Occipital lobe (tissue), 3 donors: ENCODE measurements at places on chromosomes 1 and 21.

GRCh38 chr1:194117582-194117981 is 931.2 kb upstream of the B3GALT2 start:
- DNase-seq: no peak

DNA sequence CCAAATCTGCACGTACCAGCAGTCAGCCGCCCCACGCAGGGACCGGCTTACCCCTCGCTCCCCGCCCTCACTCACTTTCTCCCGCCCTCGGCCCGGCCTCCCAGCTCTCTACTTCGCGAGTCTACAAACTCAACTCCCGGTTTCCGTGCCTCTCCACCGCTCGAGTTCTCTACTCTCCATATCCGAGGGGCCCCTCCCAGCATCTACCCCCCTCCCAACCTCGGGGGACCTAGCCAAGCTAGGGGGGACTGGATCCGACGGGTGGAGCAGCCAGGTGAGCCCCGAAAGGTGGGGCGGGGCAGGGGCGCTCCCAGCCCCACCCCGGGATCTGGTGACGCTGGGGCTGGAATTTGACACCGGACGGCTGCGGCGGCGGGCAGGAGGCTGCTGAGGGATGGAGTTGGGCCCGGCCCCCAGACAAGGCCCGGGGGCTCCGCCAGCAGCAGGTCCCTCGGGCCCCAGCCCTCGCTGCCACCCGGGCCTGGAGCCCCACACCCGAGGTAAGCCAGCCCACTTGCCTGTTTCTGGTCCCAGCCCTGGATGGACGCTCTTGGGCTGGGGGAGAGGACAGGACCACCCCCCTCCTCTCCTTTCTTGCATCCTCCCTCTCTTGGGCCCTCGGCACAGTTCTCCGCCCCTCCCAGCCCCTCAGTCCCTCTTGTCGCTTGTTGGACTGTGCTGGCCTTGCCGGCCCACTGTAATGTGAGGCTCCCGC is at the start of gene ARTN:
TSS of gene ARTN (plus strand) at position 416 of the 715 bp plus-strand sequence. CDS start 1,856 bp downstream, outside the sequence.
- DNase-seq: no peak

GRCh38 chr1:11940260-11940921 is 5.9 kb downstream of the PLOD1 start:
- peak; percentile 39 for DNase-seq

DNA sequence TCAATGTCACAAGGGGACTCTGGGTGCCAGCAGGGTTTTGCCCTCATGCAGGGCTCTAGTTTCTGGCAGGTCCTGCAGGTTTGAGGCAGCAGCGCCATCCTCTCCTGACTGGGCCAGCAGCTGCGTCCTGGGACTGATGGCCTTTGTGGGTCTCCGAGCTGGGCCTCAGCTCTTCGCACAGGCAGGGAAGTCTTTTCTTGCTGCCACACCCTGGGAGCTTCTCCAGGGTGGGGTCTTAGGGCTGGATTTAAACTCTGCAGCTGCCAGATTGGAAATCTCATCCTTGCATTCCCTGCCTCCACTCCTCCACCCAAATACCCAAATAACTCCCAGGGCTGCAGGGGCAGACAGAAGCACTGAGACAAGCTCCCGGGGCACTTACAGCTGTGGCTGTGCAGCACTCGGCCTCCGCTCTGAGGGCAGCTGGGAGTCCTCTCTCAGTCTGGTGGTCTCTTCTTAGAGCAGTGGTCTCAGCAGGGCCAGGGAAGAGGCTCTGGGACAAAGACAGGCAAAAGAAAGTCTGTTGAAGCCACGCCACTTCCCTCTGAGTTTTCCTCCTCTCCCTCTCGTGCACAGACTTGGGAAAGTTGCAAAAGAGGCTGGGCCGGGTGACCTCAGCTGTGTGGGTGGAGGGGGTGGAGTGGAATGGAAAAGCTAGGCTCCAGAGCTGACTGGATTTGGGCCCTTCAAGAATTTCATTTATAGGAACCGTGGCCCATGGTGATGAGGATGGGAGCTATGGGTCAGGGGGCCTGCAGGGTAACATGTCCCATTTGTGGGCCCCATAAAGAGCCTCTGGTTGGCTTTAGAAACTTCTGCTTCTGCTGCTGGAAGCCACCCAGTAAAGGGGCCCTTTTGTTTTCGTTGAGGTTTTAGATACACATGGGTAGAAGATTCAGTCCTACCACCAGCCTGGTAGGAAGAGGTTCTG is at the start of gene RAB7B:
TSS of gene RAB7B (minus strand) at position 525 of the 931 bp plus-strand sequence. CDS start 9,260 bp downstream, outside the sequence.
- peak; percentile 47 for DNase-seq

DNA sequence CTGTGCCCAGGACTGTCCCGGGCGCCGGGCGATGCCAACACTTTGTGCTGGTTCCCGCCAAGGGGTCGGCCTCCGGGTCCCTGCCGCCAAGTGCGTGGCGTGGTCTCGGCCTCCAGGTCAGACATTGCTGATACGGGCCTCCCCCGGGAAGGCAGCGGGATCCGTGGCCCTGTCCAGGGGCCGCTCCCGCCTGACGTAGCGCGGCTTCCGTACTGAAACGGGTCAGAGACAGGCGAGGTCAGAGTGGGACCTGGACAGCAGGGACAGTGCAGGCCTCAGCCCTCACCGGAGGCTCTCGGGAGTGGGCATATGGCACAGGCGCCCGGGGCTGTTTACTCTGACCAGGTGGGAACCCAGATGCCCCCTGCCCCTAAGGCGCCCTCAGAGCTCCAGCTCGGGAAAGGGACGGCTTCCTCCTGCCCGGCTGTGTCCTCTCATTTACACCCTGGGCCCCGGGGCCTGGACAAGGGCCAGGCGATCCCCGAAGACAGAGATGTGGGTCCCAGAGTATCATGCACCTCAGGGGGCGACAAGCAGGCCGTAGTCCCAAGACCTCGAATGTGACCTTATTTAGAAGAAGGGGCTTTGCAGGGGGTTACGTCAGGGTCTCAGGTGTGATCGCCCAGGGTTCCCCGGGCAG is 8.8 kb upstream of the RNF223 start:
- DNase-seq: no peak

DNA sequence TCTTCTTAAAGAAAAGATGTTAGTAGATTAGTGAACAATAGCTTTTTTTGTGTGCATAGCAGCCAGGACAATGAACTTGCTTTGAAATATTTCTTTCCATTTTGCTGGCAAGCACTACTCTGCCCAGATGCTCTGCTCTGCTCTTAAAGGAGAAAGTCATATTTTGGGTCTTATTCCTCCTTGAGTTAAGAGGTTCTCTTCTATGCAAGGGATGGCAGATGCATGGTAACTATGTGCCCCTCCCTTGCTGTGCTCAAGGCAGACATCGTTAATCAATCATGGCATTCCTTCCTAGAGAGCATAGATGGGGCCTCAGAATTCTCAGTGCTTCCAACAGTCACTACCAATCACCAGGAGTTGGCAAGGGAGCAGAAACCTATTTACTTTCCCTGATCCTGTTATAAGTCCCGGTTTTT is 27.6 kb downstream of the NIPAL3 start:
- DNase-seq: no peak

- DNase-seq: no peak
Observed at GRCh38 chr1:172970186-172970585, 80.6 kb downstream of the TNFSF18 start.

DNA sequence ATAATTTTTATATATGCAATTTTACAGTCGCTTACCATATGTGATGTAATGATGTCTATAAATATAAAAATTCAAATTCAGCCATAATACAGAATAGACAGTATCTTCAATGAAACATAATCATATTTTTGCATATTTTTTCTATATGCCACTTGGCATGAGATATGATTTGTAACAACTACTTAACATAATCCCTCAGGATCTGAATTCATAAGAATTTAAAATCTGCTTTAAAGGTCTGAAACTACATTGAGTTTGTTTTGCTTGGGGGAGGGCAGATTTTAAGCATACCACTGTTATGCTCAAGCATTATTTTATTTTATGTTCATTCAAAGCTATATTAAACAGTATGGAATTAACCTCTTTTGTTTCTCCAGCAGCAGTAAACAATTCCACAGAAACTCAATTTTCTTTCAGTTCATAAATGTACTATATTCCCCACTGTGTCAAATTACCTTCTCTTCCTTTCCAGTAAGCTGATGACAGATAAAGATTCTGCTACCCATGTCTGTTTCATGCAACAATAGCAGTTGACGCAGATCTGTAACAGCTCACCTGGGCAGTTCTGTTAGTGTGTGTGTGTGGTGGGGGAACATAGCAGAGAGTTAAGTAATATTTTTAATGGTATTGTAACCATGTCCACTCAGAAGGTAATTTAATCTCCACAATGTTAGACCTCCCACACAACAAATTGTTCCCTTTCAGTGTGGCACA is 224.8 kb downstream of the NTNG1 start:
- DNase-seq: no peak

- DNase-seq: no peak
Observed at GRCh38 chr1:219492717-219493116, 120.2 kb downstream of the ZC3H11B start.

GRCh38 chr1:182515556-182515955 is 65.6 kb downstream of the RGSL1 start:
- no peak for DNase-seq

- DNase-seq: no peak
Observed at GRCh38 chr1:170604889-170605288, 59.0 kb upstream of the PRRX1 start.

- DNase-seq: no peak
Observed at GRCh38 chr1:152959273-152959672, 11.2 kb upstream of the SPRR4 start.
